ENCODE measurements at places on chromosomes 16 and 17.

- DNase-seq = no peak
Observed at GRCh38 chr16:720447-720989, 428 bp upstream of the ANTKMT start.

- no peak for DNase-seq
Observed at GRCh38 chr16:2507665-2508064, 6.1 kb upstream of the ATP6V0C start.

- no peak for DNase-seq
Observed at GRCh38 chr16:88839026-88839529, 17.7 kb downstream of the GALNS start.

DNA sequence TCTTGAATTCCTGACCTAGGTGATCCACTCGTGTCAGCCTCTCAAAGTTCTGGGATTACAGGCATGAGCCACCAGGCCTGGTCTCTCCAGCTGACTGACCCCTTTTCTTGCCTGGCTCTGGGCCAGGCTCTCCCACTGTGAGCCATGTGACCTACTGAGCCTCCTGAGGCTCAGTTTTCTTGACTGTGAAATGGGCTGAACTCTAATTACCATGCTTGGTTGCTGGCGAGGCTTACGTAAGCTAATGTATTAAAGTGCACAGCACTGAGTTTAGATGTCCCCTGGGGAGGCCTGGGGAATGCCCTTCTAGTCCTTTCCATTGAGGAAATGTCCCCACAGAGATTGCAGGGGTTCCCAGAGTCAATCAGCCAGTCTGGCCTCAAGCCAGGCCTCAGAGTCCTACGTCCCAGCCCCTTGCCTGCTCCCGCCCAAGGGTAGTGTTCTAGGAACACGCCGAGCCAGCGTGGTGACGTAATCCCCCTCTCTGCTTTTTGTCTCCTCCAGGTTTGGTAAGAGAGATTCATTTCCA lies 45.8 kb upstream of the LGALS9 start:
- DNase-seq = no peak

DNA sequence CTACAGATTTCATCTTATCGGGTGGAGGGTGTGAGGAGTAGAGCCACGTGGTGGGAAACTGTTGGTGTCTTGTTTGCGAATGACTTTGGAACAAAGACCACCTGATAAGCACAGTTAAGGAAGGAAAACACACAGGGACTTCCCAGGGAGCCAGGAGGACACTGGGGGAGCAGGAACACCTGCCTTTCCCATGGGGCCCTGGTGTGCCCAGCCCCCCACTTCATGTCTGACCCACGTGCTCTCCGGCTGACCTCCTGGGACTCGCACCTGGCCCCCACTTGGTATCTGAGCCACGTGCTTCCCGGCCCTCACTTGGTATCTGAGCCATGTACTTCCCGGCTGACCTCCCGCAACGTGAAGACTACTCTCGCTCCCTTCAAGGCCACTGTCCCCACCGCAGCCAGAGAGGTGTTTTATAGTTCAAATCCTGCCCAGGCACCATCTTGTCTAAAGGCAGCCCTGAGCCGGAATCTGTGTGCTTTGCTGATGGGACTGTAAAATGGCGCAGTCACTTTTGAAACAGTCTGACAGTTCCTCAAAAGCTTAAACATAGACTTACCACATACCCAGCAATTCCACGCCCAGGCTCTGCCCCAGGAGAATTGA lies 5.4 kb upstream of the CSNK1D start:
- no peak for DNase-seq

DNA sequence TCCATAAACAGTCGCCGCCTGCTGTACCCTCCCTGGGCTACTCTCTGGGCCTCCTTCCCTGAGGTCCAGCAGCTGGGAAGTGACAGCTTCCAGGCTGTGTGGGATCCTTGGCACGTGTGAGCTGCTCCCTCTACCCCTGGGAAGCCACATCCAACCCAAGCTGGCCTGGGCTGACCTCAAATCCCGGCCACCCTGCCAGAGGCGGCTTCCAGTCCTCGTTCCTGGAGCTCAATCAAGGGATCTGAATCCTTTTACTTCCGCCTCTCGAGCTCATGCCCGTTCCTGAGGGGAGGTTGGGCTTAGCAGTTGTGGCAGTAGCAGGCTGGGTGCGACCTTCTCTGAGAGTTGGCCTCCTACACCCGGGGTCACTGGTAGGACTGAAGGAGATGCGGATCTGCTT lies 82.5 kb downstream of the NETO2 start:
- no peak for DNase-seq

GRCh38 chr17:44354582-44355561 lies 8.8 kb downstream of the FAM171A2 start:
- DNase-seq = no peak

- no peak for DNase-seq
Observed at GRCh38 chr16:57387598-57388354, 15.5 kb downstream of the CX3CL1 start.

GRCh38 chr16:47979164-47979520 lies 176.7 kb downstream of the ABCC12 start:
- no peak for DNase-seq

DNA sequence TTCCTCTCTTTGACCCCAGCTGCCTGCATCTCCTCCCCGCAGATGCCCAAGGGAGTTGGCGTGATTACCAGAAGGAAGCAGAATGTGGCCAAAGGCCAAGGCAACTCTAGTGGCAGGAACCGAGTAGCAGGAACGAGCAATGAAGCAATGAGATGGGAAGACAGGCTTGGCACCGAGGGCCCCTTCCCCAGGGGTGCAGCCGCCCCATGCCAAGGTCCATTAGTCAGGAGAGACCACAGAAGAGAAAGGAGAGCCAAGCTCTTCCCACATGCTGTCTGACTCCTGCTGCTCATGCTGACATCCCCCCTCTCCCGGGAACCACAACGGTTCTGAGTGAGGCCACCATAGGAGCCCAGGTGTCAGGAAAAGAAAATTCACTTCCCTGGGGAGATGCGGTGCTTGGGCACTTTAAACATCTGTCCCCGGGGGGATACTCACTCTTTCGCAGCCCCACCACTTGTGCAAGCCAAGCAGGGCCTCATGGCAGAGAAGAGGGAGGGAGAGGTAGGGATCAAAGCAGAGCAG lies 67.4 kb downstream of the MYO18A start:
- DNase-seq = no peak

DNA sequence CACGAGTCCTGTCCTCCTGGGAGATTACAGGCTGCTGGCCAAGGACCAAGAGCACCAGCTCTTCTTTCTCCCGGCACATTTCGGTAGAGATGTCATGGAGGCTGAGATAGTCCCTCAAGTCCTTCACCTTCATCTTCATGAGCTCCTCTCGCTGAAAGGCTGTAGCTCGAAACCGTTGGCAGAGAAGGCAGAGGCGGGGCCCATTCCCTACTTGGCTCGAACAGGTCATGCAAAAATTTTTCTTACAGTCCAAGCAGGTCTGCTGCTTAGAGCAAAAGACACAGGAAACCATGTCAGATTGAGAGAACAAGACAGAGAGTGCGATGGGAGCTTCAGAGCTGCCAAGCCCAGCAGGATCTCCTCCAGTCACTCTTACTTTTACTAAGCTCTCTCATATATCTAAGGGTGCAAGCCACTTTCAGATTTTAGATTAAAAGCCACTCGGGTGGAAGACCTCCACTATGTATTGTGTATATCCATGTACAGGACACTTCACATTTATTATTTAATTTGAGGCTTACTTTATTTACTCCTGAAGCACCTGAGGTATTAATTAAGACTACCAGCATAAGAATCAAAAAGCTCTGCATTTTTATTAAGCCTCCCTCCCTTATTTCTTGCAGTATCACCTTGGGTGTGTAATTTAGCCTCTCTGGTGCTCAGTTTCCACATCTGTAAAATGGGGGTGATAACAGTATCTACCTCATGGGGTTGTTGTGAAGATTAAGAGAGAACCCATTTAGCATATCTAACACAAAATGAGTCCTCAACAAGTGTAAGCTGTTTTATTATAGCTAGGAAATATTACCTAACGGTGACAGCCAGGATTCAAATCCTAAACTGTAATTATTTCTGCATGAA lies 41.4 kb downstream of the LIG3 start:
- DNase-seq = no peak

DNA sequence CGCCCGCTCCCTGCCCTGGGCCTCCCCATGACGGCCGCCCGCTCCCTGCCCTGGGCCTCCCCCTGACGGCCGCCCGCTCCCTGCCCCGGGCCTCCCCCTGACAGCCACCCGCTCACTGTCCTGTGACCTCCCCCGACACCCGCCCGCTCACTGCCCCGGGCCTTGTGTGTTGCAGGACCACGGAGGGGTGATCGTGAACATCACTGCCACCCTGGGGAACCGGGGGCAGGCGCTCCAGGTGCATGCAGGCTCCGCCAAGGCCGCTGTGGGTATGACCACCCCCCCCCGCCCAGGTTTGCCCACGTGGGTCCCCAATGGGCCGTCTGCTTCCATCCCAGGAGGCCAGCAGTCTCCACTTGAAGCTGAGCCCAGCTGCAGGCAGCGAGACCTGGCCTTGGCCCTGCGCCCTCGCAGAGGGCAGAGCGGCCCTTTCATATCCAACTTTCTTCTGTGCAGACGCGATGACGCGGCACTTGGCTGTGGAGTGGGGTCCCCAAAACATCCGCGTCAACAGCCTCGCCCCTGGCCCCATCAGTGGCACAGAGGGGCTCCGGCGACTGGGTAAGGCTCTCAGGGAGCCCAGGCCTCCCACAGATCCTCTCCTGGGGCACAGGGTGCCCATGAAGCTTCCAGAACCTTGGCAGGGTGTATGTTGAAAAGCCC lies 9.0 kb downstream of the DECR2 start:
- DNase-seq = no peak

- DNase-seq = no peak
Observed at GRCh38 chr17:81013642-81014041, 21.3 kb upstream of the BAIAP2 start.

DNA sequence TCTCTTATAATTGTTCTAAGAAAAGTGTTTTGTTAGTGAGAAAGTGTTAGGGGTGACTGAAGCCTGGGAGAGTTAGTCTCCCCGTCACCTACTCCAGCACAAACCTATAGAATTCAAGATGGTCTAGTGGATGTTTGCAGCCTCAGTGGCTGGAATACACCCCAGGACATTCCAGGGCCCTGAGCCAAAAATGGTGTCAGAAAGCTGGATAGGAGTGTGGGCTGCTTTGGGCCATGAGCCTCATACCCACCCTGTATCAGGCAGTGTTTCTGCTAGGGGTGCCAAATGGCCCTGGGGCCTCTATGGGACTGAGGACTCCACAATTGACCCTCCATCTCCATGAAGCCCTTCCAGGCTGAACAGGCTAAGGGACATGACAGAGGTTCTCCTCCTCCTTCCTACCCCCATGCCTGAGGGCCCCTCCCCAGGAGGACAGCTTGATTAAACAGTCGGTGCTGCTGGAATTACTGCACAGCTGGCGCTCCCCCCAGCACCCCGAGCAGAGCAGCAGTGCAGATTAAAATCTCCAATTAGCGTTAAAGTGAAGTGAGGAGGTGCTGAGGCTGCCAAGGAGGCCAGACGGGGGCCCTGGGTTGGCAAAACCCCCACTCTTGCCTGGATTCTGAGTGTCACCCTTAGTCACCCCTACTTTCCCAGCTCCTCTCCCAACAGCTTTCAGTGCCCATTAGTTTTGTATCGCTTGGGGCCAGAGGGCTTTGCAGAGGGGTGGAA lies 59.1 kb downstream of the NEUROD2 start:
- no peak for DNase-seq

DNA sequence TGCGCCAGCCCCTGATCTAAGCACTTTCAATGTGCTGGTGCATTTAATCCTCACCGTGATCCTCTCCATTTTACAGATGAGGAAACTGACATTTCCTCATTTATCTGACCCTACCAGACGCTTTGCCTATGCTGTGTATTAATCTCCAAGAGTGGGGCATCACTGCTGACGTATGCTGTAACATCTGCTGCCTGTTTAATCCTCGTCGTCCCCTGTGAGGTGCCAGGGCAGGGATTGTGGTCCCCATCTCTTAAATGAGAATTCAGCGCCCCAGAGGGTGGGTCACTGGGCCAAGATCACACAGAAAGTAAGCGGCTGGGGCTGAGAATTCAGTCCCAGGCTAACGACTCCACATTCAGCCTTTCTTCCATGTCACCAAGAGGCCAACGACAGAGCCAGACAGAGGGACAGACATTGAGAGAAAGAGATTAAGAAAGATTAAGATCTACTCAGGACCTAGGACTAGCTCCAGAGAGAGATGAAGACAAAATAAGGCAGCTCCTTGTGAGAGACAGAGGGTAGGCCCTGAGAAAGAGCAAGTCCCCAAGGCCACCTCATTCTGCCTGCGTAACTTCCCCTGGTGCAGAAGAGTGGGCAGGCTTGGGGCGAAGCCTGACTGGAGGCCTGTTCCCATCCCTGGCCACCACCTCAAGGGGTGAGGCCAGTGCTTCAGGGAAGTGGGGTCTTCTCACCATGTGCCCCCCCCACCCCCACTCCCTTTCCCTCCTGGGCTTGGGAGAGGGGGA lies 13.5 kb downstream of the CACNA1G start:
- DNase-seq = no peak

DNA sequence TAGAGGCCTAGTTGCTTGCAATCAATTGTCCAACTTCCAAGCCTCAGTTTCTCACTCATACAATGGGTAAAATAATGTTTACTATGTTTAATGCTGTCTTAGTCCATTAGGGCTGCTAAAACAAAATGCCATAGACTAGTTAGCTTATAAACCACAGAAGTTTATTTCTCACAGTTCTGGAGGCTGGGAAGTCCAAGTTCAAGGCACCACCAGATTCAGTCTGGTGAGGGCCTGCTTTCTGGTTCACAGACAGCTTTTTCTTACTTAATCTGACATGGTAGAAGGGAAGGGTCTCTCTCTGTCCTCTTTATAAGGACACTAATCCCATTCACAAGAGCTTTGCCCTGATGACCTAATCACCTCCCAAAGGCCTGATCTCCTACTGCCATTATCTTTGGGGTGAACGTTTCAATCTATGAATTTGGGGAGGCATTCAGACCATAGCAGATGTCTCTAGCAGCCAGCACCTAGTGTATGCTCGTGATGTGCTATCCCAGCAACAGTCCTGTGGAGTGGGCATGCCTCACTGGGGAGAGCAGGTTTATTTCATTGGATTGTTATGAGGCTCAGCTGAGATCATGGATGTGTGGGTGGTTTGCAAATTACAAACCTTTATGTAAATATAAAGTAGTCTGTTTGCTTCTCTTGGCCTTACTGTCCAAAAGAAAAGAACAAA lies 25.2 kb downstream of the YPEL2 start:
- DNase-seq = no peak

- no peak for DNase-seq
Observed at GRCh38 chr17:43952351-43952723, 1.4 kb downstream of the PYY start.

DNA sequence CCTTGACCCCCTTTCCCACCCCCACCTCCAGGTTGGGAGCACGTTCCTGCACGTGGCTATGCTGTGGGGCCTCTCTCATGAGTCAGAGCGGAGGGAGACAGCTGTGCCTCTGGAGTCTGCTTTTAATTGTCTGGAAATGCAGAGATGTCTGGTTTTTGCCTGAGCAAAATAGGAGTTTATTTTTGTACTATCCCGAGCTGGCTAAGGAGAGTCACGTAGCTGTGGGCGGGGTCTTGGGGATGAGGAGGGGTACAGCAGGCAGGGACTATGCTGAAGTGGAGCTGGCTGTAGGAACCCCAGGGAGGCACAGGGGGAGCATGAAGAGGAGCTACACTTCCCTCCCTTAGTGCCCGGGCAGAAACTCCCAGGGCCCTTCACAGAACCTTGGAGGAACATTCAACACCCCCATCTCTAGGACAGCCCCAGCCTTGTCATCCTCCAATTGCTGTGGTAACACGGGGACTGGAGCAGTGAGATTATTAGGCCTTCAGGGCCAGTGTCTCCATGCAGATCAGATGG lies 44.7 kb upstream of the LGALS9 start:
- no peak for DNase-seq

GRCh38 chr17:15883617-15884111 lies 61.3 kb upstream of the ADORA2B start:
- DNase-seq = no peak

All from omental fat pad (tissue), 4 donors.